ENCODE measurements at places on chromosomes 16 and 17. TPM values are rescaled to one million over a fixed set of nuclear protein-coding genes. Genes with fewer than 3 reads are reported as not detected.

DNA sequence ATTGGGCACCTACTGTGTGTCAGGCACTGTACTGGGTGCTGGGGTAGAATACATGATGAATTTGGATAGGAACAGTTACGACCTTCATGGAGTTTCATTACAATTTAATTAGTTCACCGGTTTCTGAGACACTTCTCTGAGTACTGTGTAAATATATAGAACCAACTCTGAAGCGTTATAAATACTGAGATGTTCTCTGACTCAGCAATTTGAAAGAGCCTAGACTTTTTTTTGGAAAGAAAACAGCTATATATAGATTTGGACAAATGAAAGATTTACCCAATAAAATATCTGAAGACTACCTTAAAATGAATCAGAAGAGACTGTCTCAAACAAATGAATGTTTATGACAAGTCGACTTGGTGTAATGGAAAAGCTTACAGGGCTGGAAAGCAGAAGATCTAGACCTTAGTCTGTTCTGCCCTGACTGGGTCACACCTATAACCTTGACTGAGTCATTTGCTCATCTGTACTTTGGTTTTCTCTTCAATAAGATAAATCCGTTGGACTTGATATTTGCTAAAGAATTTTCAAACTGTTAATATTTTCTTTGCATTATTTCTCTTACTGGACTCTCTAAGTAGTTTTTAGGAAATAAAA is 4.6 kb upstream of the GAN start:
- no peak overlapping the region for H3K4me3 ChIP-seq
- H3K36me3 ChIP-seq = no peaks in the 10 kb centered on the region
- no peaks in the 10 kb centered on the region for H3K4me1 ChIP-seq

- H3K27ac ChIP-seq = no peak overlapping the region
- H3K36me3 ChIP-seq = no peaks in the 10 kb centered on the region
- no peaks in the 10 kb centered on the region for H3K27me3 ChIP-seq
- no peak for DNase-seq
- no peak overlapping the region for H3K4me3 ChIP-seq
Observed at GRCh38 chr16:65688301-65688700, 566.4 kb upstream of the CDH11 start.

Gene KCNJ18
- total RNA-seq = not detected

DNA sequence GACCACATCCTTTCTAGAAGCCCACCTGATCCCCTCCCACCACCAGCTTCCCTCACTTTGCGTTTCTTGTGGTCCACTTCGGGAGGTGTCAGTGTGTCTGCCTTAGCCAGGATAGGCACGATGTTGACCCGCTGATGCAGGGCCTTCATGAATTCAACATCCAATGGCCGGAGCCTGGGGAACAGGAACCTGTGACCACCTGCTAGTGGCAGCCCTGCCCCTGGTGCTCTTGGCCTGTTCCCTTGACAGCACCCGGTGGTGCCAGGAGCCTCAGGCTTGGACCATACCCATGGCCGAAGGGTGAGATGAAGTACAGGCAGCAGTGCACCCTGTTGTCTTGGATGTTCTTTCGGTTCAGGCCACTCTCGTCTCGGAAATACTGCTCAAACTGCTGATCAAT is 7.2 kb upstream of the MTMR4 start:
- no peaks in the 10 kb centered on the region for H3K27me3 ChIP-seq
- H3K4me3 ChIP-seq = no peak overlapping the region
- H3K27ac ChIP-seq = no peak overlapping the region
- peaks cover 6% of the 10 kb centered on the region for H3K4me1 ChIP-seq

DNA sequence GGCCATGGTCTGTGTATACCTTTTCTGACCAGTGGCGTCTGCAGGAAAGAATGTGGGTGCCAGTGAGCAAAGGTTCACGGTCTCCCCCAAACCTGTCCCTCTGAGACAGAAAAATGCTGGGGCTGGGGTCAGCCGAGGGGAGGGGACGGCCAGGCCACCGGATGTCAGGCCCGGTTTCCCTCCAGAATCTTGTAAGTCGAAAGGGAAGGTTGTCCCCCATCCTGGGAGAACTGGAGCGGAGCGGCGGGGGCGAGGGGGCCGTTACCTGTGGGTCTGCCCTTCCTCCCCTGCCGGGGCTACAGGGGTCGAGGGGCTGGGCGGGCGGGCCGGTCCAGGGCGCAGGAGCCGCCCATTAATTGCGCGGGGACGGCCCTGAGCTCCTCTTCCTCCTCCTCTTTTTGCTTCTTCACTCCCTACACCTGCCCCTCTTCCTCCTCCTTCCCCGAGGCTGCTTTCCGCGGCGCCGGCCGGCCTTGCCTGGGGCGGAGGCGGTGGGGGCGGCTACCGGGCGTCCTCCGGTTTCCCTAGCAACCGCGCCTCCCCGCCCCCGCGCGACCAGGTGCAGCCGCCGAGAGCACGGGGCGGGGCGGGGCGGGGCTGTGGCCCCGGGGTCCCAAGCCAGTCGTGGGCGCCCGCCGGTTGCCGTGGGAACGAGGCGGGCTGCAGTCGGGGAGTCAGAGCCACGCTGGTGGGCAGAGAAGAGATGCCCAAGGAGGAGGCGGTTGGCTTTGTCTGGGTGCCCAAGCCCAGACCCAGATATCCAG is at the start of gene MARCHF10:
Gene MARCHF10 (minus strand): TSS at position 503 of the 764 bp plus-strand sequence. CDS start 6,579 bp downstream, outside the sequence.
- peak within 1 kb of the TSS; percentile 1 for H3K4me3 ChIP-seq
- H3K27me3 ChIP-seq = no peaks in the 10 kb centered on the region
- H3K27ac ChIP-seq = no peak within 1 kb of the TSS
- peaks cover 9% of the 10 kb centered on the region for H3K4me1 ChIP-seq
- no peak for DNase-seq

GRCh38 chr16:65769776-65770438 is 596.6 kb upstream of the CDH5 start:
- no peaks in the 10 kb centered on the region for H3K4me1 ChIP-seq
- no peaks in the 10 kb centered on the region for H3K36me3 ChIP-seq
- no peak for DNase-seq

GRCh38 chr16:87150681-87151280 is 166.4 kb downstream of the C16orf95 start:
- no peak for DNase-seq
- H3K27ac ChIP-seq = no peak overlapping the region
- no peak overlapping the region for H3K4me3 ChIP-seq
- H3K4me1 ChIP-seq = no peaks in the 10 kb centered on the region
- no peaks in the 10 kb centered on the region for H3K36me3 ChIP-seq

GRCh38 chr17:40303009-40303657 is 5.8 kb upstream of the RARA start:
- DNase-seq = peak; percentile 84
- H3K27me3 ChIP-seq = no peaks in the 10 kb centered on the region
- H3K4me3 ChIP-seq = no peak overlapping the region
- peaks cover 6% of the 10 kb centered on the region for H3K4me1 ChIP-seq
- H3K36me3 ChIP-seq = no peaks in the 10 kb centered on the region
- H3K27ac ChIP-seq = no peak overlapping the region

Gene UNC13D
- total RNA-seq = 16.2 TPM

- no peak for DNase-seq
- no peaks in the 10 kb centered on the region for H3K27me3 ChIP-seq
- H3K27ac ChIP-seq = no peak overlapping the region
Observed at GRCh38 chr17:28622186-28622585, 8.2 kb upstream of the RSKR start.

Gene SEC14L5
- 0.83 TPM for total RNA-seq

Gene TEX19
- total RNA-seq = not detected

- no peaks in the 10 kb centered on the region for H3K27me3 ChIP-seq
- H3K27ac ChIP-seq = no peak overlapping the region
- H3K4me1 ChIP-seq = no peaks in the 10 kb centered on the region
- DNase-seq = no peak
- H3K36me3 ChIP-seq = no peaks in the 10 kb centered on the region
Observed at GRCh38 chr16:61181982-61182381, 854.3 kb downstream of the CDH8 start.

DNA sequence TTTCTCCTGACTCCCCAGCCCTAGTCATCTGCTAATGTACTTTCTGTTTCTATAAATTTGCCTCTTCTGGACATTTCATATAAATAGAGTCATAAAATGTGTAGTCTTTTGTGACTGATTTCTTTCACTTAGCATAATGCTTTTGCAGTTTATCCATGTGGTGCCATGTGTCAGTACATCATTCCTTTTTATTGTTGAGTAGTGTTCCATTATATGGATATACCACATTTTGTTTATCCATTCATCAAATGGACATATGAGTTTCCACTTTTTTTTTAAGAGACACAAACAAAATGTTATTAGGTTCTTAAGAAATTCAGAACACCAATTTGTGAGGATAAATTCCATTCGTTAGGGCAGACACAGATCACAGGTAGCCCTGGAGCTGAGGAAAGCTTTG is 11.0 kb downstream of the DBF4B start:
- no peaks in the 10 kb centered on the region for H3K27me3 ChIP-seq
- H3K4me1 ChIP-seq = no peaks in the 10 kb centered on the region
- no peaks in the 10 kb centered on the region for H3K36me3 ChIP-seq
- no peak for DNase-seq

Gene PIRT
- 0.35 TPM for total RNA-seq

GRCh38 chr17:38947189-38947588 is 20.0 kb downstream of the FBXO47 start:
- H3K4me3 ChIP-seq = no peak overlapping the region
- H3K4me1 ChIP-seq = no peaks in the 10 kb centered on the region

GRCh38 chr17:5516060-5516792 is 29.9 kb downstream of the MIS12 start:
- H3K27me3 ChIP-seq = no peaks in the 10 kb centered on the region
- no peak overlapping the region for H3K4me3 ChIP-seq
- H3K36me3 ChIP-seq = no peaks in the 10 kb centered on the region
- H3K27ac ChIP-seq = no peak overlapping the region
- DNase-seq = no peak

Gene TLCD2
- total RNA-seq = 18.7 TPM

Gene GJC1
- 2.1 TPM for total RNA-seq

Gene SLC25A39
- total RNA-seq = 110 TPM

GRCh38 chr17:80766290-80766855 is 221.7 kb downstream of the RPTOR start:
- no peak overlapping the region for H3K27ac ChIP-seq
- no peaks in the 10 kb centered on the region for H3K36me3 ChIP-seq
- no peaks in the 10 kb centered on the region for H3K27me3 ChIP-seq
- no peak for DNase-seq
- no peak overlapping the region for H3K4me3 ChIP-seq

- no peaks in the 10 kb centered on the region for H3K27me3 ChIP-seq
- no peak for DNase-seq
- no peaks in the 10 kb centered on the region for H3K36me3 ChIP-seq
- H3K4me1 ChIP-seq = no peaks in the 10 kb centered on the region
- H3K4me3 ChIP-seq = no peak overlapping the region
- no peak overlapping the region for H3K27ac ChIP-seq
Observed at GRCh38 chr16:89080196-89080853, 13.3 kb upstream of the ACSF3 start.

Gene GCGR
- 1.1 TPM for total RNA-seq

- no peak overlapping the region for H3K4me3 ChIP-seq
- no peaks in the 10 kb centered on the region for H3K4me1 ChIP-seq
- no peak for DNase-seq
- H3K27ac ChIP-seq = no peak overlapping the region
- no peaks in the 10 kb centered on the region for H3K27me3 ChIP-seq
Observed at GRCh38 chr17:70184770-70185169, 15.4 kb downstream of the KCNJ2 start.

DNA sequence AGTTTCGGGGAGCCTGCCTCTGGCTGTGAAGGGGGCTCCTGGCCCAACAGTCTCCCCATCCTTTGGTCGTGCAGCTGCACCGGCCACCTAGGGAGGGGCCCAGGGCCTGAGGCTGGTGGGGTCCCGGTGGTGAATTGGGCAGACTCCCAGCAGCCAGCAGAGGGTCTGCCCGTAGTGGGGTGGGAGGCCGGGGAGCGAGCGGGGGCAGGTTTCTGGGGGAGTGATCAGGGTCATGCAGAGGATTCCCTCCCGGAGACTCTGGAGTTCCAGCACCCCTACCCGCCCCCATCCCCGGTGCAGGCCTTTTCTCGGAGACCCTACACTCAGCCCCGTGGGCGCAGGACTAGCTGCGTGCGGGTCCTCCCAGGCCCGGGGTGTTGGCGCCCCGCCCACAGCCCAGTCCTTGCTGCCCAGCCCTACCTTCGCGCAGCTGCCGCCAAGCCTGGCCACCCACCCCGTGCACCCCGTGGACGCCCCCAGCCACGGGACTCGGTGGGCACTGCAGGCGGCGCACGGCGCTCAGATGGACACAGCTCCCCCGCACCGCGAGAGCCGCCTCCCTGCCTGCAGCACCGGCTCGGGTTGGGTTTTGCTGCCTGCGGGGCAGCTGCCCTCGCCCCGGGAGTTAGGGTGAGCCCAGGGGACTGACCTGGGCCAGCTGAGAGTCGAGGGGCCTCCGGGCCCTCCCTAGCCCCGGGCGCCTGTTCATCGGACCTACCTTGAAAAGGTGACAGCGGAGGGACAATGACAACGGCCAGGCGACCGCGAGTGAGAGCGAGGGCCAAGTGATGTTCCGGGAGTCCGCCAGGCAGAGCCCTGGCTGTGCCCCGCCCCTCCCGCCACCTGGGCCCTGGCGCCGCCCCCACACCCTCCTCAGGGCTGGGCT is at the start of gene GNG13:
Gene GNG13 (minus strand): TSS at position 787 of the 886 bp plus-strand sequence. CDS start 1,657 bp downstream, outside the sequence.
- H3K4me1 ChIP-seq = no peaks in the 10 kb centered on the region
- no peak for DNase-seq
- H3K27me3 ChIP-seq = peaks cover 21% of the 10 kb centered on the region

Measured in Peyer's patch (tissue), 4 donors.